NCI-H82 (cell line): ENCODE measurements at places on chromosomes 1 and 21.

DNA sequence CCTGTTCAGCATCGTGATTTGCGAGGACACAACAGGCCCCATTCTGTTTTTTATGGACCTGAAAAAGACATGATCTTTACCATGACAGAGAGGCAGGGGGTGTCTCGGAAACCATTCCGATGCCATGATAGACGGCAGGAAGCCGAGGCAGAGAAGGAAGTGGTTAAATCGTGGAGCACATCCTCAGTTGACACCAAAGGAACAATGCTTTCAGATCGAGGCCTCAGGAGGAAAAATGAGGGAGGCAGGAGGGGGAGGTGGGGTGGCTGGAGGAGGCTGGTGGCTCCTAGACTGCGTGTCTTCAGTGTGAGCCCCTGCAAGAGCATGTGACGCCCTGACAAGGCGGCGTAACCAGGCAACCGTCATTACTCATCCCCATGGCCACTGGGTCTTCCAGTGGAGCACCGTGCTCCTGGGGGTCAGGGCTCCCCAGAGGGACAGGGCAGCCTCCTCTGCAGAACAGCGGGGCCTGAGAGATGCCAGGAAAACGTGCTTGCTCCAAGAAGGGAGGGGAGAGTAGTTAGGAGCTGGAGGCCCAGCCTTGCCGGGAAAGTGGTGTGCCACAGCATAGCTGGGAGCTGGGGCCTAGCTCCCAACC, 172.8 kb upstream of the TMEM51 start:
- DNase-seq, result no peak

- DNase-seq, result no peak
Measured at GRCh38 chr1:42723511-42723910, 16.5 kb downstream of the CLDN19 start.

GRCh38 chr1:42081475-42081874, 71.7 kb upstream of the GUCA2B start:
- no peak for DNase-seq

DNA sequence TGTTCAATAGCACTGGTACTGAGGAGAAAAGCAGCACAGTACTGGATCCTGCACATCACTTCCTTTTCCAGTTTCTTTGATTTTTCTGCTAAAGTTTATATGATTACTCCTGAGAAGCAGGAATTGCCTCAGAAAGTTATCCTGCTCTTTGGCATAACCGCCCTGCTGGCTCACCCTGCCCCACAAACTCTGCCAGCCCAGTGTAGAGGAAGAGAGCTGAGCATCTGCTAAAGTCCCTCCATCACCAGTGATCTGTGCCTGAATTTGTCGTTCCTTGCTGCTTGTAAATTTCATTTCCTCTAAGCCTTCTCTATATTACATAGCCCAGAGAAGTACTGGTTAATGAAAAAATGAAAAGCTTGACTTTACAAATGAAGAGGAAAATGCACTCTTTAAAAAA, 87.0 kb upstream of the C1orf21 start:
- DNase-seq, result peak; percentile 35

GRCh38 chr1:6471086-6471969, 5.4 kb upstream of the TNFRSF25 start:
- DNase-seq, result no peak

DNA sequence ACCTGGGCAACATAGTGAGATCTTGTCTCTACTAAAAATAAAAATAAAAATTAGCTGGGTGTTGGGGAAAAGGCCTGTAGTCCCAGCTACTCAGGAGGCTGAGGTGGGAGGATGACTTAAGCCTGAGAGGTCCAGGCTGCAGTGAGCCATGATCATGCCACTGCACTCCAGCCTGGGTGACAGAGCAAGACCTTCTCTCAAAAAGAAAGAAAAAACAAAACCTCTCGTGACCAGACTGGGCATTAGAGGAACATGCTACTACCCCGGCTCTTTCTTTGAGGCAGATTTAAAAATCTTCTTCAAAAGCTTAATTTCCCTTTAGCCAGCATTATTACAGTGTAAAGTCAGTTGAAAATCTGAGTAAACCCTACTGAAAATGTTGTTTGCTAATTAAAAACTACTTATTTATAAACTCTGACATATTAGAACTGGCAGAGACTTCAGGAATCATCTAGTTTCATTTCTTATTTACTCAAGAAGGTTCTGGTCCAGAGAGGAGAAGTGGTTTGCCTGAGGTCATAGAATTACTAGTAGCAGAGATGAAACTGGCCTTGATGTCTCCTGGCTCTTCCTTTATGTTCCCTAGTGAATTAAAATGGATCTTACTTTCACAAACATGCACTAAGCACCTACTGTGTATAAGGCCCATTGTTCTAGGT, 11.6 kb upstream of the ELAVL4 start:
- DNase-seq, result no peak

DNA sequence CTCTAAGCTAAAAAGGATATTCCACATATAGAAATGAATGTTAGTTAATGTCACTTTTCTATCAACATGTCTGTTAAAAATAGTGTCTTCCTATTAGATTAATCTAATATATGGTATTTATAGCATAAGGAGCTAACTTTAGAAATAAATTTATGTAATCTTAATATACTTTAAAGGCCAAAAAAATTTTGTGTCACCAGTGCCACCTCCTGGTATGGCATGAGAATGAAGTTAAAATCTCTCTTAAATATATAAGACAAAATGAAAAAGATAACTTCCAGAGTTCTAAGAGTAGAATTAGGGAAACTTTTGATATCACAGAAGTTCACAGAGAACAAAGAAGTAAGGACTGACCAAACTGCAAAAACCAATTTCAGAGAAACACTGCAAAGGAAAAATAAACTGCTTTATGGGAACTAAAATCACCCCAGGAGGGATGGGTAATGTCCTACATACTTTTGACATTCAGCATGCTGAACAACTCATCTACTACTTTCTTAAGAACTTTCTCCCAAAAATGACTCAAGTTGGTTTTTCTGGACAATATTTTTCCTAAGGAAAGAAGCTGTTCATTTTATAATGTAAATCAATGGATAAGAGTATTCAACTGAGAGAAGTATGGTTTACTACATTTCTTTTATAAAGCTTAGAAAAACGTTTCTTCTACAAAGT, 82.8 kb downstream of the TRIM33 start:
- DNase-seq, result no peak

GRCh38 chr1:22325531-22326371, 125.9 kb upstream of the ZBTB40 start:
- DNase-seq, result no peak

DNA sequence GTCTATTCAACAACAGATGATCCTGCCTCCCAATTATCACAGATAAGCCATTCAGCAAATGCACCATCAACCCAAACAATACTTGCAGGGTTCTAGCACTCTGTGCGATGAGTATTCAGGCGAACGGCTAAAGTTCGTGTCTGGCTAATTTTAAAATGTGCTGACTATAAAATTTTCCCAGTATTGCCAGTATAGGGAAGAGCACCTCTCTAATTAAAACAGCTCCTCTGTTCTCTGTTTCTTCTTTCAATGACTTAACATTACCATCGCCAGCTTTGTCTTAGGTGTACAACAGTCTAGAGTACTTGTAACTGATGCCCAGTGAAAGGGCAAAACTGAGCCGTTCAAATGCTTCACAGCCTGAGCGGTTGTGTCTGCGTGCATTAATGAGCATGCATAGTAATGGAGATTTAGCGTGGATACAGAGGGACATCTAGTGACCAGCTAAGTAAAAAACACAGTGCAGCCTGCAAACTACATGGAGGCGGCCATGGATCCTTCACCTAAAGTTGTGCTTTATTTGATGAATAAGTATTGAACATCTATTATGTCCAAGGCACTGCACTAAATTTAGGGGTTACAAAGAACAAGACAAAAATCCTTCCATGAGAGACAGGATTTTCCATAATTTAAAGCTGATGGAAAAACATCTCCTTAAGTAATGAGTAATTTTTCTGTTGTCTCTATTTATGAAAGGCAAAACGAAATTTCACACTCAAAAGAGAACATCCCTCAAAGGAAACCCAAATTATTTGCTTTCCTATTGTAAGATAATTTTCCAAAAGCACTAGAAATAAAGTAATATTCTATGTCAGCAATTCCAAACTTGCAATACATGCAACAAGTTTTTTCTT, 120.0 kb downstream of the SETD4 start:
- DNase-seq, result peak; percentile 82

DNA sequence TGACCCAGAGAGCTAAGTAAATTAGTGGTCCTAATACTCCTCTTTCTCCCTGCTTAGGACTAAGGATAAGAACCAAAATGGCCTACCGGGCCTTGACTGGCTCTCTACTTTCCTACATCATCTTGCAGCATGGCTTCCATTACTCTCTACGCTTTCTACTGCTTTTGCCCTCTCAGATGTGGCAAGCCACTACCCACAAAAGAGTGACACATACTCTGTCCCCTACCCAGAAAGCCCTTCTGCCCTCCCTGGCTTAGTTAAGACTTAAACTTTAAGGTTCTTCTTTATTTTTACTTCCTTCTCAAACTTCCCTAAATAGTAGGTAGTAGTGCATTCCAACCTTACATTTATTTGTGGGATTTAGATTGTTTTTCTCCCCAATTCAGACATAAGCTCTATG, 228.1 kb downstream of the TPR start:
- no peak for DNase-seq

GRCh38 chr1:26278303-26278702, 1.6 kb upstream of the SH3BGRL3 start:
- DNase-seq, result no peak
